ENCODE measurements at places on chromosomes 4 and X.

DNA sequence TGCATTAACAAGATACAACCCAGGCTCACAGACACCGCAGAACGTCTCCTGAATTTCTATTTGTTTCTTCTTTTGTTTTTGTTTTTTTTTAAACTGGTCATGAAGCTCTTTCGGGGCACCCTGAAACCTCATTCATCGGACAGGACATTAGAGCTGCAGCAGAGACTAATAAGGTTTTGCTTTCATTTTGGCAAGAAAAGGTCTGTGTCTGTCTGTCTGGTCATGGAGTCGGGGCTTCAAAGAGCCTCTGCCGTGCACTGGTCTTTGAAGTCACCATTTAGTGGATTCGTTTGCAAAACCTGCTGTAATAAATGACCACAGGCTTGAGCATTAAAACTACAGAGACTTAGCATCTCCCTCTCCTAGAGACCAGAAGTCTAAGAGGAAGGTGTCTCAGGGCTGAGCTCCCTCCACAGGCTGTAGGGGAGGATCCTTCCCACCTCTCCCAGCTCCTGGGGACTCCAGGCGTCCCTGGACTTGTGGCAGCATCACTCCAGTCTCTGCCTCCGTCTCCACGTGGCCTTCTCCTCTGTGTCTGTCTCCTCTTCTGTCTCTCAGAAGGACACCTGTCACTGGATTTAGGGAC, 247.5 kb downstream of the CRLF2 start:
- no peak for DNase-seq

GRCh38 chr4:7783541-7783940, 156.1 kb downstream of the AFAP1 start:
- no peak for DNase-seq

DNA sequence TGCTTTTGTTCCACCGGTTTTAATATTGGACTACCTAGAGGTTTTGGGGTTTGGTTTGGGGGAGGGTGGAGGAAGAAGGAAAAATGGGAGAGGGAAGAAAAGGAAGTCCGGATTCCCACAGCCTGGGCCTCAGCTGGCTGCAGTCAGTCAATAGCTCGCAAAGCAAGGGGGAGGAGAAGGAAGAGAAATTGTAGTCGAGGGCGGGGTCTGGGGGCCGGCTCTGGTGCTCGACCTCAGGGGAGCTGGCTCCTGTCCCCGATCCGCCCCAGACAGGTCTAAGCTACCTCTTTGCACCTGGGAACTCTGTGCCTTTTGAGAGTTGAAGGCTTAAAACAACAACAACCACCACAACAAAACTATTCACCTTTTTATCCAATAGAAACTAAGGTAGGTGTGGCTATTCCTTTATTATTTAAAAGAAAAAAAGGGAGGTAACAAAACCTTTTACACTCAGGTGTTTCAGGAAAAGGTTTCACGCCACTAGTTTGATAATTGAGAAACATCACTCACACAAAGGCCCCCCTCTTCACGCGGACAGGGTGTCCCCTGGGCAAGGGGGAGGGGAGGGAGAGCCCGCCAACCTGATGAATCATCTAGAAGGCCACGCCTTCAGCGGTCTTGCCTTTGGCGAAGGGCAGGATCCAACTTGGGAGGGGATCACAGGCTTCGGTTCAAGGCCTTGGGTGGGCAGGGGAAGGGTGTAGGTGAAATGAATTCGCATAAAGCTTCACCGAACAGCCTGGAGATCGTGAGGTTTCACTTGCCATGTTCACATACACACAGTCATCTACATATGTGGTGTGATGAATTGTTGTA, 1.6 kb upstream of the LNX1 start:
- peak; percentile 41 for DNase-seq

GRCh38 chr4:139552517-139553307, 3.3 kb downstream of the SETD7 start:
- peak; percentile 69 for DNase-seq

DNA sequence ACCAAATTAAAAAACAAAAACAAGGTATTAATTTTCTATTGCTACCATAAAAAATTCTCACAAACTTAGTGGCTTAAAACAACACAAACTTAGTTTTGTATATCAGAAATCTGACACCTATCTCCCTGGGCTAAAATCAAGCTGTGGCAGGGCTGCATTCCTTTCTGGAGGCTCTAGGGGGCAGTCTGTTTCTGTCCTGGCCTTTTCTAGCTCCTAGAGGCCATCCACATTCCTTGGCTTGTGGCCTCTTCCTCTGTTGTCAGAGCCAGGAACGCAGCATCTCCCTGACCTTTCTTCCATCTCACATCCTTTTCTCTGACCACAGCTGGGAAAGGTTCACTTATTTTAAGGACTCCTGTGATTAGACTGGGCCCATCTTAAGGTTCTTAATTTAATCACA, 38.9 kb upstream of the TLR2 start:
- DNase-seq = peak; percentile 32

DNA sequence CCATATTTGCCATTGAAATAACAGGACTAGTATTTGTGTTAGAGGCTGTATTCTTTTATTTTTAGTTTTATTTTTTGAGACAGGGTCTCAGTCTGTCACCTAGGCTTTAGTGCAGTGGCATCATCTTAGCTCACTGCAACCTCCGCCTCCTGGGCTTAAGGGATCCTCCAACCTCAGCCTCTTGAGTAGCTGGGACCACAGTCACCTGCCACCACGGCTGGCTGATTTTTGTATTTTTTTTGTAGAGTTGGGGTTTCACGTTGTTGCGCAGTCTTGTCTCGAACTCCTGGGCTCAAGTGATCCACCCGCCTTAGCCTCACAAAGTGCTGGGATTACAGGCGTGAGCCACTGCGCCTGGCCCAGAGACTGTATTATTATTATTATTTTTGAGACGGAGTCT, 15.3 kb downstream of the TMEM131L start:
- DNase-seq = no peak

DNA sequence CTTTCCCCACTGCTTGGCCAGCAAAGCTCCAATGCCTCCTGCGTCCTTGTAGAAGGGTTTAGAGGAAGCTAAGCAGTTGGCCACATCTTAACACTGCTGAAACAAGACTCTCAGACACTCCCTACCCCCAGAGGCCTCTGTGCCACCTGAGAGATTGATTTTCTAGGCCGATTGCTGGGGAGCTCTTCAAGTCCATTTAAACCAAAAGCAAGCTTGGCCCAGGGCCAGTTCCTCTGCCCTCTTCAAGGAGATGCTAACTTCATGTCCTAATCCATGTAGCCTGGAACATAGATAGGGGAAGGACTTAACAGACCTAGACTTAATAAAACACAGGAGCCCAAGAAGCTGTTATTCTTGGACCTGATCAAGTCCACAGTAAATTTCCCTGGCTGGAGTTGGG, 27.2 kb upstream of the FMR1NB start:
- peak; percentile 4 for DNase-seq

GRCh38 chrX:22526339-22526738, 253.6 kb downstream of the CBLL2 start:
- DNase-seq = peak; percentile 83

- no peak for DNase-seq
Measured at GRCh38 chr4:41548305-41548880, 10.4 kb downstream of the LIMCH1 start.

- peak; percentile 22 for DNase-seq
Measured at GRCh38 chr4:147942729-147943128, 210.8 kb downstream of the ARHGAP10 start.

- no peak for DNase-seq
Measured at GRCh38 chrX:37767430-37767829, 12.4 kb upstream of the CYBB start.

DNA sequence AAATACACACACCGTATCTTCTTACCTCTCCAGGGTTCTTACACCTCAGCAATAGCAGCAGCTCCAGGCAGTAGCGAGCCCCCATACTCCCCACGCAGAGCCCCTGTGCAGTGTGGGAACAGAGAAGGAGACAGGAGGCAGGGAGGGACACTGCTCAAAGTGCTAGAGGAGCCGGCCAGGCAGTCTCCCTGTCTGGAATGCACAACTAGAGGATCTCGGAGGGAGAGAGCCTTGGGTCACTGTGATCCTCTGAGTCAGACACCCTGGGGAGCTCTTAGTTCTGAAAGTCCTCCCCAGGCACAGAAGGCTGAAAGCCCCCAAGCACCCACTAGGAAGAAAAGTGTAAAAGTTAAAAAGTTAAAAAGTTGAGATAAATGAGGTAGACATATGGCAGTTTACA, 16.0 kb downstream of the AMELX start:
- peak; percentile 18 for DNase-seq

- DNase-seq = peak; percentile 36
Measured at GRCh38 chr4:114132830-114133229, 153.4 kb upstream of the ARSJ start.

DNA sequence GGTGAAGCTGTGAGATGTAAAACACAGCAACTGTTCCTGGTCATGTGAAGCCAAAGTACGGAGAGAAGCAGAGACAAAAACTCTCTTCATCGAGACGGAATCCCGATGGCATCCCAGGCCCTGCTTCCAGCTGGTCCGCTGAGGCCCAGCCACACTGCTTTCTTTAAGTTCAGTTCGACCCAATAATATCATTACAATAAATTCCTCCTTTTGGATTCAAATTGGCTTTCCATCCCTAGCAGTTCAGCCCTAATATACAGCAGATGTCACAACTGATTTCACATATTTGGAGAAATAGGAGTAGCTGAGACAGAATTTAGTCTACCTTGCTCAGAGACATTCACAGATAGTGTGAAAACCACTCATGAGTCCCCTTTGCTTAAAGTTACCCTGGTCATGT, 98.3 kb upstream of the SPRY1 start:
- peak; percentile 14 for DNase-seq

DNA sequence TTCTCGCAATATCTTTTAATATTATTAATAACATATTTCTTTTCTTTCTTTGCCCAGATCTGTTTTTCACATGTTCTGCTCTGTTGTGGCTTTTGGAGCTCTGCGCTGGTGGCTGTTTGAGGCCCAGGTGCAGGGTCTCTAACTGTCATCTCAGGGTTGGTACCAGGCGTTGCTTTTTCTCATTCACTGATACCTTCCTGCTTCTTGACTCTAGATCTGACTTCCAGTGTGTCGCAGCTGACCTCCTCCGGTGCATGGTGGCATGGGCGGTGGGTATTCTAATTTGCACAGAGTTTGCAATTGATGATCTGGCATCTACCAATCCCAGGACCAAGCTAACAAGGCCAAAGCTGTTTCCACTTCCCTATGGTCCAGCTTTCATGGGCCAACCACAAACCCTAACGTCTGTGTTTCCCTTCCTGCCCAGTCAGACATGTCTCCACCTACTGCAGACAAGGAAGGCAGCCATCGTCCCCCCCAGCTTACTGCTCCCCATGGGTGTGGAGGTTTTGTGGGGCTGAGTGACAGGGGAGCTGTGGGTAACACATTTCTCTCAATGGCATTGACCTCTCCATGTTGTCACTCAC, 25.2 kb downstream of the LETM1 start:
- no peak for DNase-seq

GRCh38 chr4:74667438-74667837, 126.9 kb downstream of the BTC start:
- DNase-seq = no peak

DNA sequence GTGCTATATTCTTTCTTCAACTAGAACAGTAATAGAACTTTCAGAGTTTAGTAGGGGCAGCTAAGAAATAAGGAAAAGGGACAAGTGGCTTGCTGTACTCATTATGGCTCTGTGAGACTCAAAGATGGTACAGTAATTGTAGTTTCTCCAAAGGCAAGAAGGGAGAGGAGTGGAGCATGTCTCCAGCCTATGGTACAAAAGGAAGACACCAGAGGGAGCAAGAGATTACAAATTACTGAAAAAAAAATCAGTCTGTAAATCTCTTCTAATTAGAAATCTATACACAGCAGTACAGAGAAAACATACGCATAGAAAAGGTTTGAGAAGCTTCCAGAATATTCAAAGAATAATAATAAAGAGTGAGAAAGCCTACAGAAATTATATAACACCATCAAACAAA, 61.4 kb downstream of the KLHL4 start:
- peak; percentile 5 for DNase-seq

DNA sequence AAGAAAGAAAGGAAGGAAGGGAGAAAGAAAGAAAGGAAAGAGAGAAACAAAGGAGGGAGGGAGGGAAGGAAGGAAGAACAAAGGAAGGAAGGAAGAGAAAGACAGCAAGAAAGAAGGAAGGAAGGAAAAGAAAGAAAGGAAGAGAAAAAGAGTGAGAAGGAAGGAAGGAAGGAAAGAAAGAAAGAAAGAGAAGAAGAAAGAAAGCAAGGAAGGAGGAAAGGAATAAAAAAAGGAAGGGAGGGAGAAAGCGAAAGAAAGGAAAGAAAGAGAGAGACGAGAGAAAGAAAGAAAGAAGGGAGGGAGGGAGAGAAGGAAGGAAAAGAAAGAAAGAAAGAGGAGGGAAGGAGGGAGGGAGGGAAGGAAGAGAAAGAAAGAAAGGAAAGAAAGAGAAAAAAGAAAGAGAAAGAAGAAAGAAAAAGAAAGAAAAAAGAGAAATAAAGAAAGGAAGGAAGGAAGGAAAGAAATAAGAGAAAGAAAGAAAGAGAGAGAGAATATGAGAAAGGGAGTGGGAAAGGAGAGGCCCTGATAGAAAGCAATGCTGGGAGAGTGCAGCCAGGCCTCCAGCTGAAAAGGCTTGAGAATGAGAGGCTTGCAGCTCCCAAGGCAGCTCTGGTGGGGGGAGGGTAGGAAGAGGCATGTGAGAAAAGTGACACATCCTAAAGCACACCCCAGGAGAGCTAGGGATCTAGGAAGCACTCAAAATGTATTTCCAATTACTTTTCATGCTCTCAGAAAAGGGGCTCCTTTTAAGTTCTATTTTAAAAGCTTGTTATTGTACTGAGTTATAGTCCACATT, 134.0 kb upstream of the ZIC3 start:
- DNase-seq = no peak

- DNase-seq = peak; percentile 24
Measured at GRCh38 chrX:13307041-13307440, 12.8 kb downstream of the ATXN3L start.

- no peak for DNase-seq
Measured at GRCh38 chr4:8775121-8775520, 96.5 kb downstream of the HMX1 start.

DNA sequence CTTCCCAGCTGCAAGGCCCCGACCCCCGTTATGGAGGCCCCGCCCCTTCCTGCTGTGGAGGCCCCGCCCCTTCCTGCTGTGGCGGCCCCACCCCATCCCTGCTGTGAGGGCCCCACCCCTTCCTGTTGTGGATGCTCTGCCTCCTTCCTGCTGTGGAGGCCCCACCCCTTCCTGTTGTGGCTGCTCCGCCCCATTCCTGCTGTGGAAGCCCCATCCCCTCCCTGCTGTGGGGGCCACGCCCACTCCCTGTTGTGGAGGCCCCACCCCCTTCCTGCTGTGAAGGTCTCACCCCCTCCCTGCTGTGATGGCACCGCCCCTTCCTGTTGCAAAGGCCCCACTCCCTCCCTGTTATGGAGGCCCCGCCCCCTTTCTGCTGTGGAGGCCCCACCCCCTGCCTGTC, 104.9 kb upstream of the PSAPL1 start:
- no peak for DNase-seq

GRCh38 chrX:122055460-122055859, 1008.0 kb downstream of the GLUD2 start:
- peak; percentile 1 for DNase-seq

DNA sequence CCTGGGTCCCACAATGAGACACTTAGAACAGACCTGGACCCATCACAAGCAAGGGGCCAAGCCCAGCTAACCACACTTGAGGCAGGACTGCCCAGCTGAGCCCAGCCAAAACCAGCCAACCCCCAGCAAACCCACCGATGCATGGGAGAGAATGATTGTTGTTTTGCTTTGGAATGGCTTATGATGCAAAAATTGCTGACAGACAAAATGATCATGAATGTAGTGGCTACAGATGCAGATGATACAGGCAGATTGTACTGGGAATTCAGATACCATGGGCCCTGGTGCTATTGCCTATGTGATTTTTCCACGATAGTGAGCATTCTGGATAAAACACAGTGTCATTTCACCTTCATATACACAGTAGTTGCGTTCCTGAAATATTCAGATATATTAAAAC, 9.0 kb upstream of the ZCCHC4 start:
- DNase-seq = no peak

All from fibroblast of mammary gland (primary cell).